ENCODE measurements at places on chromosomes 7 and 10.

DNA sequence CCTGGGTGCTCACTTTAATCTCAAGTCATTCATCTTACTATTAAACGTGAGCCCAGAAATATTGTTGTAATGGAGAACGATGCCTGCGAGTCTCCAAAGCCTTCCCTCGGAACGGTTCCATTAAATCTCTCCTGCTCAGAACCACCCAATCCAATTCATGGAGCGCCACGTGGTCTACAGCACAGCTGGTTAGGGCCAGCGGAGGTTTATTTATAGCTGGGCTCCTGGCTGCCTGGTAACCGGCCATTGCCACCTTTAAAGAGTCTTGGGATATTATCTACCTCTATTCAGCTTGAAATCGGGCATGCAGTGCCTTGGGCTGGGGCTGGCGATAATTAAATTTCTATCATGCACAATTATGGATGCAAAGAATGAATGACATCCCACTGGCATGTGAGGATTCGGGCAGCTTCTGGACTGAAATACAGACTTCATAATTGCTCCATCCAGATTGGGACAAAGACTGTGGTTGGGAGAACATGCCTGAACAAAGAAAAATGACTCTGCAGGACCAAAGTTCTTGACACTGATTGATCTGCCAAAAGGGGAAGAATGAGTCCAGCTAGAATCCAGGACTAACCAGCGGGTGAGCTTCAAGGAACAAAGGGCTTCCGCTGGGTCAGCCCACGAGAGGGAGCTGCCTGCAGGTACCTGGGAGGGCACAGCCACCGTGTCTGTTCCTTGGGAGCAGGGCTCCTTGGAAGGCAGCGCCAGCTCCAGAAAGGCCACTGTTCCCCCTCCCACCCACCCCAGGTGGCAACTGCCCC lies 7.3 kb downstream of the FAM20C start:
- no peak for DNase-seq

DNA sequence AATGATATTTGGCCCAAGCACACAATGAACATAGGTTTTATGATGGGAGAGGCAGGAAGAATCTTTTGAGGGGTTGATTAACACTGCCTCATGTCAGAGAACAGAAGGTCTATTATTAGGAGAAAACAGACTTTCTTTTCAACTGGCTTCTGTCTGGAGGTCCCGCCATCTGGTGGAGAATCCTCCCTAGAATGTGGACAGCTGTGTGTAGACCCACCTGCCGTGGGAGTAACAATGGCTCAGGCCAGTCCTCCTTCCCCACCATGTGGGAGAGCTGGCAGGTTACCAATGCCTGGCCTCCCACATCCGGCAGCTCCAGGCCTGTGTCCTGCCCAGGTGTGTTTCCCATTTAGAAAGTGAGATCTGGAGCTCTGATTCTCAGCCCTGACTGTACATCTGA lies 70.4 kb upstream of the AOAH start:
- no peak for DNase-seq

DNA sequence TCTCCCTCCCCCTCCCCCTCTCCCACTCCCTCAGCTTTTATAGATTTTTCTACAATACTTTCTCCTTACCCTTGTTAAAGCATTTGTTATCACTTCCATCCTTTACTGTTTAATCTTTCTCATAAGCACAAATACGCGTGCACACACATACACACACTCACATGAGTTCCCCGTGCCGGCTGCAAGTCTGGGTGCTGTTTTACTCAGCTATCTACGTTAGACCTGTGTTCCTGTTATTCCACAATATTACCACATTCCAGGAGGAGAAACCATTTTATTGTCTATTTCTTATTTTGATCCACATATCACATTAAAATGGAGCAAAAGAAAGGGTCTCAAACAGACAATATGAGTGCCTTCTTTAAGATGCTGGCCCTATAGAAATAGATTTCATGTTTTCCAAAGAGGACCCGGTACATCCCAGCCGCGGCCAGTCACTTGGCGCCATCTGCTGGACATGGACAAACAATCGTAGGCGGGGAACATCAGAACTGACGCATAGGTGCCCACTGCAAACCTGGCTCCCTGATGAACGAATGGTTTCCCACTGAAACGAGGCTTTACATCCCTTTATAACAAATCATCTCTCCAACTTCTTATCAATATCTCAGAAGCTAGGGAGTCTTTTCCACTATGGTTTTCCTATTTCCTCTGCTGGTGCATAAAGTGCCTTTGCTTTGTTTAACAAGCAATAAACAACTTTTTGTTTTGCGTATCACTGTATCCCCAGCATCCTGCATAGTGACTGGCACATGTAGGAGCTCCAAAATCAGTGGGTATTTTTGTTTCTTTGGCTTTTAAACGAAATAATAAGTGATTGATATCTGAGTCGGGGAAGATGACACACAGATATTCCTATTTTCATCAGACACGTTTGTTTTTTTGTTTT lies 25.2 kb upstream of the OPTN start:
- peak; percentile 25 for DNase-seq

- DNase-seq = no peak
These were observed 104.0 kb downstream of the CYTH3 start for GRCh38 chr7:6168477-6168868.

- no peak for DNase-seq
These were observed 552.4 kb upstream of the GALNT17 start for GRCh38 chr7:70579397-70580097.

GRCh38 chr10:80281784-80282765 lies 7.4 kb downstream of the MAT1A start:
- no peak for DNase-seq

DNA sequence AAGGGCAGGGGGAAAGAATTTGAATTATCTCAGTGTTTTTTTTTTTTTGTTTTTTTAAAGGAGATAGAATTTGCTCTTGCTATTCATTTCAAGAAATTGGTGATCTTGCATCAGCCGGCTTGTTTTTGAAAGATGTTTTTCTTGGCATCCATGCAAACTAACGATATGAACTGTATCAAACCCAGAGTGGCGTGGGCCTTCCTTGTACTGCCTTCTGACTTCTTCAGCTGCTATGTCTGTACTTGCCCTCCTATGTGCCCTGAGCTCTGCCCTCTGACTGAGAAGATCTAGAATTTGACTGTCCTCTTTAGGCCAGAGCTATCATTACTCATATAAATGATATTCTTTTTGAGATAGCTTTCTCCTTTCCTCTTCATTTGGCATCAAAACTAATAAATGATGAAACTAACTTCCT lies 183.1 kb downstream of the EXOC4 start:
- DNase-seq = no peak

DNA sequence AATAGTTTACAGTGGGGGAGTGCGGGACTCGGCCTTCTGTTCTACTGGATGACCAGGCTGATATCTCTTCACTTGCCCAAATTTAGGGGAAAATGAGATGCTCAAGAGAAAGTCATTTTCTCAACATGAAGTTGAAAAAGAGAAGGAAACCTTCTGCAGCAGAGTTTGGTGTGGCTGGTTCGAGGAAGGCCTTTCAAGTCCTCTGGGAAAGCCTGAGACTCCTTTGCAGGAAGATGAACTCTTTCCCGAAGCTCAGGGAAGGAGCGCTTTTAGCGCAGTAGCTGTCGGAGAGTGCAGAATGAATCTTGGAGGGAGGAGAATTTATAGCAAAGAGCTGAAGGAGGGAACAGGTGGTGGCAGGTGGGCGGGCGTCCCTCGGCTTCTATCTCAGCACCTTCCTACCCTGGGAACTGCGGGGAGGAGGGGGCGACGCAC lies at the start of gene ATOH7:
Gene ATOH7, minus strand, starts transcription at position 297 of the 435 bp plus-strand sequence. CDS start 436 bp downstream, outside the sequence.
- DNase-seq = no peak

- no peak for DNase-seq
These were observed 123.2 kb downstream of the NRP1 start for GRCh38 chr10:33211106-33211878.

DNA sequence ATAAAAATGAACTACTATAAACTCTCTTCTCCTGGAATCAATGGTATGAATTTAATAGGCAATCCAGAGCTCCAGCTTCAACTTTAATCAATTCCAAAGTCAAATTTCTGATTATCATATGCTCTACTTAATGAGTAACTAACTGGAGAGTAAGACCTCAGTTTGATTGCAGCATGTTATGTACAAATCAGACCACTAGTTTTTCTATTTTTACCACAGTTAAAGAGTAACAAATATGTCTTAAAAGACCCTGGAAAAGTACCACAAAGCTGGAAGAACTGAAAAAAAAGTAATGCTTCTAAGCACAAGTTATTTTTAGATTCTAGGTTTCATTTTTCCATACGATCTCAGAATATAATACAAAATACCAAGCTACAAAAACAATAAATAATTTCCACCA lies 56.0 kb upstream of the TNKS2 start:
- no peak for DNase-seq

DNA sequence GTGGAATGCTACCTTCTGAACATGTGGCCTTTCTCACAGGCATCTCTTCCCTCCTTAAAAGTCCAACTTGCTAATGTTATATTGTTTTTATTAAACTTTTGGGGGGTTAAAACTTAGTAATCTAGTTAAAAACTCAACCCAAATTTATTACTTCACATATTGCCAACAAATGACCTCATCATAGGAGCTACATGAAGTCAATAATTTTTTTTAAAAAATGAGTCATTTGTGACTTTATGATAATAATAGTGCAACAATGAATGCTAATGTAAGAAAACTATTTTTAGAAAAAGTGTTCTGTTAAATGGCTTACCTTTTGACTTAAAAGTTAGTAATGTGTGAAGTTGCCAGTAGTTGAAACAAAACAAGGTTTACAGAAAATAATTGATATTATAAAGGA lies 325.9 kb upstream of the FZD1 start:
- no peak for DNase-seq

GRCh38 chr7:148695953-148696352 lies 2.8 kb upstream of the CUL1 start:
- DNase-seq = no peak

DNA sequence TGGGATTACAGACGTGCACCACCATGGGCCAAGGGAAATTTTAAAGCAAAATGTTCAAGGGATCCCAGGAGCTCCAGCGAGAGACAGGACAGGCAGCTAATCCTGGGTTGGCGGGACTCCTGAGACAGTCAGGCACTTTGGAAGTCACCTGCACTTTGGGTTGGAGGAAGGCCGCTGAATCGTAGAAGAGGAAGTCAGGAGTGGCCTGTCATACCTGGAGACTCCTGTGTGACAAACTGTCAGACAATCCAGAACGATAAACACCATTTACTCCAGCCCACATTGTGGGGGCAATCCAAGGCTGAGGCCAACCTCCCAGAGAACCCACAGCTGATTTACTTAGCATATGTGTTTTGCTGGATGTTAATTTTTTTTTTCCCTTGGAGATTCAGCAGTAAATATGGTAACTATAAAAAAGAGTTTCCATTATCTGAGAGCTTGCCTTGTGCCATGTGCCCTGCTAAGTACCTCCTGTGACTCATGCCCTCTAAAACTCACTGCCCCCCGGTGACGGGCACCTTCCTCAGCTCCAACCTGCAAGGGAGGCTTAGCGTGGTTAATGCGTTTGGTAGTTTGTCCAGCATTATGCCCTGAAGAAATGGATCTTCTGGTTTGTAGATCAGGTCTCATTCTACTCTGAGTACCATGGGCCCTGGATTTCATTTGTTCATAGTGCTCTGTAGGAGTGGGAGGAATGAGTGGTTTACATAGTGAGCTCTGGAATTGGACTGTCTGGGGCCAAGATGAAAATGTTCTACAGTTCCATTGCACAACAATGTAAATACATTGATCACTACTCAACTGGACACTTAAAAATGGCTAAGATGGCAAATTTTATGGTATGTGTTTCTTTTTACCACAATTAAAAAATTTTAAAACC lies 50.9 kb downstream of the ICA1 start:
- DNase-seq = no peak

GRCh38 chr7:105916603-105917002 lies 40.2 kb upstream of the ATXN7L1 start:
- no peak for DNase-seq

- DNase-seq = no peak
These were observed 8.0 kb upstream of the PKD1L1 start for GRCh38 chr7:47956220-47956619.

DNA sequence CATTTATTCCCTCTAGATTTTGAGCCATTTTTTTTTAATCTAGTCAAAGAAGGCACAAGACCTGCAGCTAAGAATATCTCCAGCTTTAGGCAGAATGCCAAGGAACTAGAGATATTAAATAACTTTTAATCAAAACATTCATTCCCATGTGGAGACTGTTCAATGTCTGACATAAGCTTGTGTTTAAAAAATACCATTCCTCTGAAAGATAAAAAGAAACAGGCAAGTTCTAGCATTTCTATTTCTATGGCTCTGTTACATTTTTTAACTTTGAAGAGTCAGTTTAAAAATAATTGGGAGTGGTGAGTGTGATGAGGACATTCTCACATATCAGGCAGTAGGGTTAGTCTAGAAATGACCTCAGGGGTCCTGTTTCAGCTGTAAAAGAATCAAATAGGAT lies 48.0 kb downstream of the RHOBTB1 start:
- no peak for DNase-seq

DNA sequence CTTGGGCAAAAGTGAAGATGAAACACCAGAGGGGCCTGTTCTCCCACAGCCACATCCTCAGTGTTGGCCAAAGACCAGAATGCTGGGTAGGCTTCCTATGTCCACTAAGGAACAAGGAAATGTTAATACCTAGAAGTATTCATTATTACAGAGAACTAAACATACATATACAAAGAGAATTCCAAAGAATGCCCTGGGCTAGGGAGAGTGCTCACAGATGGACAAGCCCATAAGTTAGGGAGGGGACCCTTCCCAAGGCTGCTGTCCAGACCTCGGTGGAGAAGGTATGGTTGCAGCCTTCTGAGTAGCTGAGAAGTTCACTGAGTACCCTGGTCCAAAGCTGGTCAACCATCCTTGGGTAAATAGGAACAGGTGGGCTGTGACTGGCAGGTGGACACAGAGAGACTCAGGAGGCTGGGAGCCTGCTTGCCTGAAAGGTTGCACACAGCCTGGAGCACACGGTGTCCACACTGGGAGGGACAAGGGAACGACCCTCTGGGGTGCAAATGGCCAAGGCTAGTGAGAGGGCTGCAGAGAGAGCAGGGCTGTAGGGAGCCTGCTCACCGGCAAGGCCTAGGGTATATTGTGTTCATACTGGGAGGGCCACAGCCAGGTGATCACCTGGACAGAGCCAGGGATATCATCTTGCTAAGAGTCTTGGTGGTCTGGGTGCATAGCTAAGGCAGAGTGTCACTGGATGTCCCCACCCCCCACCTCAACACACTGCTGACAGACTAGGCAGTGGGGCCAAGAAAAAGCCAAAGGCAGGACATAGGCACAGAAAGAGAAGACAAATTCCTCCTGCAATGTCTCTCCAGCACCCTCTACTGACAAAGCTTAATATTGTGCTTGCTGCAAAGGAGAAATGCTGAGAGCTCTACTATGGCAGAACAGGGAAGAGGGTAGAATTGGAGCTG lies 40.3 kb downstream of the CPVL start:
- DNase-seq = no peak

DNA sequence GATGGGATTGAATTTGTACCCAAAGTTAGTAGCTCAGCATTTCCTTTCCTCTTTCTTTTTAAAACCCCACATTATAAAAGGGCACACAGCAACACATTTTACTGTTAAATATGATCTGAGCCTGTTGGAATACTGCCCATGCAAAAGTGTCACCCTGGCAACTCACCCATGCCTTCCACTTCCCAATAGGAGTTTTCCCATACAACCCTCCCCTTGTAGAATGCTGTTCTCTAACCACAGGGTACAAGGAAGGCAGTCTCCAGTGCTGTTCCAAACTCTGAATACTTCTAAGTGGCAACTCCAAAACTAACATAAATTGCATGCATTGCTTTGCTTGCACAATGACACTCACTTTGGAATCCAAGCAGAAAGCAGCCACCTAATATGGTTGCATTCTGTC lies 60.8 kb downstream of the NRCAM start:
- DNase-seq = no peak

- DNase-seq = no peak
These were observed 3.9 kb downstream of the CASD1 start for GRCh38 chr7:94513565-94513860.

All from stimulated activated CD8-positive, alpha-beta memory T cell treated with anti-CD3 and anti-CD28 coated beads, Interleukin-7, amount 100 ng/mL, for 1 hour (primary cell).